ENCODE measurements at places on chromosomes 11 and 22.

GRCh38 chr11:125001079-125001778 lies 47.2 kb downstream of the CCDC15 start:
- DNase-seq, result no peak

GRCh38 chr11:68357568-68357967 lies 45.2 kb downstream of the LRP5 start:
- no peak for DNase-seq

GRCh38 chr11:115503083-115503885 lies 931 bp downstream of the CADM1 start:
- no peak for DNase-seq

- no peak for DNase-seq
Measured at GRCh38 chr22:20989323-20990138, 7.4 kb downstream of the LZTR1 start.

- no peak for DNase-seq
Measured at GRCh38 chr11:289398-289711, 429 bp downstream of the PGGHG start.

DNA sequence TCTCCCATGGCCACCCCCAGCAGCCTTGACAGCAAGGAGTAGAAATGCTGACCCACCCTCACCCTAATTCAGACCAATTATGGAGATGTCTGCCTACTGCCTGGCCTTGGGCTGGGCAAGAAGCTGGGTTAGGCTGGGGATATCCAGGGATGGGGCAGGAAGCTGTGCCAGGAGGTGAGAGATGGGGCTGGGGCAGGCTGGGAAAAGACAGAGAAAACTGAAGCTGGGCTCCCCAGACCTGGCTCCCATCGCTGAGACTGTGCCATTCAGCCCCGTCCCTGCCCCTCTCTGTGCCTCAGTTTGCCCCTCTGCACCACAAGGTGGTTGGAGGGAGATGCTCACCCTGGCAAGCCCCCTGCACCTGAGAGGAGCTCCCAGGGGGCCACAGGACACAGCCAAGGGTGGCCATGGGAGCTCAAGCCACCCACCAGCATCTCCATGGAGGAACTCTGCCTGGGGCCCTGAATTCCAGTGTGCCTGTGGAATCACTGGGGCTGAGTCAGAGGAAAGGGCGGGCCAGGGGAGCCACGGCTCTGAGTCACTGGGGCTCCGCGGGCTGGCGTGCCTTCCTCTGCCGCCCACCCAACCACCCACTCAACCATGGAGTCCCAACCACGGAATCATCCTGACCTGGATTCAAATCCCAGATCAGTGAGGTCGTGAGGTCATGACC lies 6.0 kb upstream of the CARD10 start:
- no peak for DNase-seq

Data from NCI-H187 treated with DMSO at 0.1 percent for 48 hours (cell line).